Natural killer cell (primary cell): ENCODE measurements at places on chromosomes 1 and 21. TPM values are rescaled to one million over a fixed set of nuclear protein-coding genes. Genes with fewer than 3 reads are reported as not detected.

- DNase-seq: peak; percentile 15
These were observed 1.6 kb downstream of the SOX13 start for GRCh38 chr1:204074274-204075138.

GRCh38 chr1:218349348-218350034 lies 4.4 kb downstream of the TGFB2 start:
- no peak for DNase-seq

DNA sequence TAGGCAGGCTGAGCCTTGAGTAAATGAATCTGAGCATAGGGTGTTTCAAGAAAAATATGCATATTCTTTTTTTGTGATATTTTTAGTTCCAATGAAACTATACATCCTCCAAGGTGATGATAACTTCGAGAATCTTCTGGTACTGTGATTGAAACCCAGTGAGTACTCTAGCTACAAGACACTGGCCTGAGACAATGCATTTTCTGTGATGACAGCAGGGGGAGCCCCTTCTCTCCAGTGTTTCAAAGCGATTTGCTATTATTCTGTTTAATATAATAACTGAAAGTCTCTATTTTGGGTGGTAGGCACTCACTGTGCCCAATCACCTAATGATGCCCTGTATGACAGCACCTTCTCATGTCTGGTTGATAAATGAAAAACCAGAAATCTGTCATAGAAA lies 12.1 kb downstream of the IRF2BP2 start:
- peak; percentile 35 for DNase-seq

E2F2 gene
- total RNA-seq: 3.9 TPM

DNA sequence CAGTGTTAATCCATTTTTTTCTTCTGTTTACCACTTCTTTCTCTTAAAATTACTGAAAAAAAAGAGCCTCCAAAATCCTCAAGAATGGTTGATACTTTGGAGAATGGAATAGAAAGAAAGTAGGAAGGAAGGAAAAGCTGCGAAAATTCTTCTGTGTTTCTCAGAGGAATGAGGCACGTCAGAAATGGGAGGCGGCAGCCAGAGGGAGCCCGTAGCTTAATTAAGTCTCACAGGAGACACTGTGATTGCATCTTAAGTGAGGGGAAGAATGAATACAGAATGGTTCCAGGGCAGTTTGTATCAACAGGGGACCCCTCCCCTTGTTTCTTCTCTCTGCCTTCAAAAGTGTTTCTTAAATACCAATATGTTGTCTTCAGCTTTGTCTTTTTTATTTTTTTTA lies 1099.5 kb downstream of the PLA2G4A start:
- DNase-seq: no peak

IFFO2 gene
- 52.4 TPM for total RNA-seq

GABPA gene
- total RNA-seq: 25.2 TPM

DNA sequence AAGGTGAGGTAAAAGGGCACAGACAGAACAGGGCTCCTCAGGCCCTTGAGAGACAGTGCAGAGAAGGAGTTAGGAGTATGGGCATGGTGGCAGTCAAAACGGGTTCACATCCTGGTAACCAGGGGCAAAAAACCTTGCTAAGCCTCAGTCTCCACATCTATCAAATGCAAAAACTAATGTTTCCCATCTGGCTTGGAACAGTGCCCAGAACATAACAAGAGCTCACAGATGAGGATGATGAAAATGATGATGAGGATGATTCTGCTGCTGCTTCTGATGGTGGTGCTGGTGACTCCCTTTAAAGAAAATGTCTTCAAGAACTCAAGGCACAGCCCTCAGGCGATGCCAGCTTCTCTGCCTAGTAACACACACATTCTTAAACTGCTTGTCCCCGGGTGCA lies 24.1 kb downstream of the HHIPL2 start:
- DNase-seq: no peak

PTPRF gene
- total RNA-seq: 0.12 TPM

GRCh38 chr1:70401974-70402373 lies 9.1 kb upstream of the CTH start:
- no peak for DNase-seq

DNA sequence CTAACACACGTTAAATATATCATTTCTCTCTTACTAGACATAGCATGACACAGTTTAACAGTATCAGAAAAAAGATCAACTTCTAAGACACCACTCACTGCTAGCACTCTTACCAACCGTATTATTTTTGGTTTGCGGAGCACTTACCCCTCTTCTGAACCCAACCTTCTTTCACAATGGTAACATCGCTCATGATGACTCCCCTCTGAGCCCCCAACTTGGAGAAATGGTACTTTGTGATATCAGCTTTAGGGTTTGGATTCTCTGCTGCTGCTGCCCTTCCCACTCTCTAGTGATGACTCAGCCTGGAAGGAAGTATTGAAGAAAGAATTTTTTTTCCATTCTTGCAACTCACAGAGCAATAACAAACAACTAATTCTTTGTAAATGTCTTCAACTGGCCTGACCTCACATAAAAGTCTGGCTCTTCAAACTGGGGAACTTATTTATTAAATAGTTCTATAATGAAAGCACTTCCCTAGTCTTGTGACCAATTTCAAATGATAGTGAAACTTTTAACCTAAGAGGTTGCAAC lies 7.0 kb downstream of the AKT3 start:
- peak; percentile 31 for DNase-seq

DNA sequence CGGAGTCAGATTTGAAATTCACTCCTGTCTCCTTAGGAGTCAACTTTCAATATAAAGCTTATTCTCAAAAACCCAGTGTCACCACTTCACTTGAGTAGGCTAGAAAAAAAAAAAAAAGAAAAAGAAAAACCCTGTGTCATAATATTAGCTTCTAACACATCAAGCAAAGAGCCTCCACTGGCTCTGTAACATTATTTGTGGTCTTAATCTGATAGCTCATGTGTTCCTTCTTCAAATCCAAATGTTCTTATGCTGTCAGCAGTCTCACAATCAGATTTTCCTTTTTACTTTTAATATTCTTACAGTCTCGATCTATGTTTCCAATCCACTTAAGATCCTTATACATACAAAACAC lies 26.1 kb upstream of the PSMG1 start:
- no peak for DNase-seq

HTR6 gene
- not detected for total RNA-seq

- DNase-seq: no peak
These were observed 4.0 kb upstream of the LCE1A start for GRCh38 chr1:152823294-152823693.

TEKT2 gene
- total RNA-seq: 0.24 TPM
